ENCODE measurements at places on chromosomes 7 and 10.

- DNase-seq: no peak
Measured at GRCh38 chr7:41416208-41416595, 286.7 kb downstream of the INHBA start.

DNA sequence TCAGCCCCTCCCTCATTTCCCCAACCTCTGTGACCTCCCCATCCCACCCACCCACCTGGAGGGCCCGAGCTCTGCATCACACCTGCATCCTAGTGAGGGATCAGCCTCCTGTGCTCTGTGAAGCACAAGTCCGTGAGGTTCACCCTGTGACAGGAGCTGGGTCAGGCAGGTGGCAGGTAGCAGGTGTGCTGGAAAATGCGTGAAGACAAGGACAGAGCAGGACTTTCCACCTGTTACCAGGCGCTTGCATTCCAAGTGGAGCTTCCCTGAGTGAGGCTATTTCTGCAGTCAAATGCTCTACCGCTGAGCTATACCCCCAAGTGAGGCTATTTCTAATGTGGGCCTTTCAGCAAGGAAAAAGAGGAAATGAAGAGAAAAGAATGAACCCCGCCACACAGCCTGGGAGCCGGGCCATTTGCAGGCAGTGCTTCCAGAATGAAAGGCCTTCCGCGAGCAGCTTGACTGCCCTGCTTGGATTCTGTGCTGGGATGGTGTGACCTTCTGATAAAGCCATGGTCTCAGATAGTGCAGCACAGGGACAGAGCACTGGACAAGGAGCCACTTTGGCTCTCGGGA, 13.3 kb upstream of the CPXM2 start:
- no peak for DNase-seq

- no peak for DNase-seq
Measured at GRCh38 chr7:100555701-100556100, 16.7 kb downstream of the AGFG2 start.

DNA sequence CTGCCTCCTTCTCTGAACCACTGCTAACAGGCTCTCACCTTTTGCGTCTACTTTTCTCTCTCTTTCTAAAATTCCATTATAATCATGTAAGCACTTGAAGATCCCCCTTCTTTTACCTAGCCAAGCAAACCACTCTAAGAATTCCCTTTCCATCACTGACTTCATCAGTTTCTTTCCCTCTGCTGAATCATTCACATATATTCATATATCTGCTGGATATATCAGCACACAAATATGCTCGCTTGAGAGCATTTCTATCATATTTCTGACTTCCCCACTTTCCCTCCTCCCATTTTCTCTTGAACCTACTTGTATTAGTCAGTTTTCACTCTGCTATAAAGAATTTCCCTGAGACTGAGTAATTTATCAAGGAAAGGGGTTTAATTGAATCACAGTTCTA, 84.2 kb upstream of the LRRN3 start:
- DNase-seq: no peak

- no peak for DNase-seq
Measured at GRCh38 chr7:156954941-156955340, 5.4 kb downstream of the NOM1 start.

- DNase-seq: no peak
Measured at GRCh38 chr7:101234636-101235035, 3.0 kb downstream of the CLDN15 start.

GRCh38 chr7:94578614-94579013, 69.0 kb downstream of the CASD1 start:
- DNase-seq: no peak

DNA sequence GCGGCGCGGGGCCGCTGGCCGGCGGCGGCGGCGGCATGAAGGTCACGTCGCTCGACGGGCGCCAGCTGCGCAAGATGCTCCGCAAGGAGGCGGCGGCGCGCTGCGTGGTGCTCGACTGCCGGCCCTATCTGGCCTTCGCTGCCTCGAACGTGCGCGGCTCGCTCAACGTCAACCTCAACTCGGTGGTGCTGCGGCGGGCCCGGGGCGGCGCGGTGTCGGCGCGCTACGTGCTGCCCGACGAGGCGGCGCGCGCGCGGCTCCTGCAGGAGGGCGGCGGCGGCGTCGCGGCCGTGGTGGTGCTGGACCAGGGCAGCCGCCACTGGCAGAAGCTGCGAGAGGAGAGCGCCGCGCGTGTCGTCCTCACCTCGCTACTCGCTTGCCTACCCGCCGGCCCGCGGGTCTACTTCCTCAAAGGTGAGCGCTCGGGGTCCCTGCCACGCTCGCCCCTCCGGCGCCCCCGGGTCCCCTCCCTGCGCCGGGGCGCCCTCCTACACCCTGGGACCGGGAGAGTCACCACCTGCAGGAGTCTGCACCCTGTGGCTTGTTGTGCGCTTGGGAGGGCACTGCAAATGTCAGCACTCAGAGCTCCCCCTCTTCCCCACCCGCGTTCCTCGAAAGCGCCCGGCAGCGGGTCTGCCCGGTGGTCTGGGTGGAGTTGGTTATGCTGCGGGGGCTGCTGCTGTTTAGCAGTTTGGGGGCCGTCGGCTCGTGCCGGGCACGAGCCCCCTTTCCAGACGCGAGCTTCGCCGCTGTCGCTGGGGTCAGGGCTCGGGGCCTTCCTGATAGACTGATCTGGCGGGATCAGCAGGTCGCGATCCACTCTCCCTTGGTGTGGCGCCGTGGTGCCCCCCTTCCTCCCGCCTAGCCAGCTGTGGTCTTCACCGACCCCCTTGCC, 627 bp downstream of the DUSP5 start:
- peak; percentile 57 for DNase-seq

- peak; percentile 42 for DNase-seq
Measured at GRCh38 chr7:98202367-98203195, 8.7 kb upstream of the BHLHA15 start.
